SJSA1 (cell line): ENCODE measurements at places on chromosomes 1 and 21. TPM values are rescaled to one million over a fixed set of nuclear protein-coding genes. Genes with fewer than 3 reads are reported as not detected.

The MRPS14 gene
- total RNA-seq = 28.9 and 33.6 TPM in 2 replicates

The MACF1 gene
- total RNA-seq = 147 and 211 TPM in 2 replicates

The FH gene
- 80.6 and 87.9 TPM in 2 replicates for total RNA-seq

The CA6 gene
- total RNA-seq = not detected in 2 replicates

The CD1E gene
- total RNA-seq = not detected in 2 replicates

The DCST1 gene
- not detected in 2 replicates for total RNA-seq

The SNRNP40 gene
- 80.0 and 139 TPM in 2 replicates for total RNA-seq

The DPT gene
- not detected in 2 replicates for total RNA-seq

The LEMD1 gene
- total RNA-seq = not detected in 2 replicates

The S100A16 gene
- total RNA-seq = 38.8 and 39.8 TPM in 2 replicates

The ZBTB21 gene
- 7.1 and 11.4 TPM in 2 replicates for total RNA-seq

The SSBP3 gene
- total RNA-seq = 27.0 and 56.0 TPM in 2 replicates

The CELA2B gene
- total RNA-seq = not detected in 2 replicates

- DNase-seq = no peak
Measured at GRCh38 chr1:14538335-14538734, 60.1 kb upstream of the KAZN start.

- DNase-seq = no peak
Measured at GRCh38 chr21:46385846-46386733, 62.1 kb downstream of the PCNT start.

DNA sequence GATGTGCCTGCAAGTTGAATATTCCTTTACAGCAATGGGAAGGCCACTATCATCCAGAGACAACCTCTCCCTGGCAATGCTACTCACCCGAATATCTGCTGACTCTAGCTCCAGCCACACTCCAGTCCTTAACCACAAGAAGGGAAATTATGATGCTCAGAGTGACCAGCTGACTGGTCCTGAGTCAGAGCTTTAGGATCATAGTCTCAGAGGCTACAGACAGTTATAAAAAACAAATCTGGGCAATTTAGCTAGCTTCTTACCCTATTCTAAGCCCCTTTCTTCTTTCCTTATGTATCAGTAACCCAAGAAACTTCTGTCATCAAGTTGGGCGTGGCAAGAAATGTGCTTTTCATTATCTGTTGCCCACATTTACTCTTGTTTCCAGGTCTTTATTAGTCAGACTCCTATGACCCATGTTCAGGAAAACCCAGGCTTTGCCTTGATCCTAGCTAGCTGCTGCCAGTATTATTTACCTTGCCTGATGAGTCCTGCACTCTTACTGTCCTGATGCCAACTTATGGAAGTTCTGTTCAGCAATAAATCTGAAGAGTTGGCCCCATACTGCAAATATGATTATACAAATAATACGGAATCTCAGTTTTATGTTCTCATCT lies 207.0 kb downstream of the TTLL7 start:
- no peak for DNase-seq

- no peak for DNase-seq
Measured at GRCh38 chr1:39087435-39087834, 61.3 kb downstream of the NDUFS5 start.

DNA sequence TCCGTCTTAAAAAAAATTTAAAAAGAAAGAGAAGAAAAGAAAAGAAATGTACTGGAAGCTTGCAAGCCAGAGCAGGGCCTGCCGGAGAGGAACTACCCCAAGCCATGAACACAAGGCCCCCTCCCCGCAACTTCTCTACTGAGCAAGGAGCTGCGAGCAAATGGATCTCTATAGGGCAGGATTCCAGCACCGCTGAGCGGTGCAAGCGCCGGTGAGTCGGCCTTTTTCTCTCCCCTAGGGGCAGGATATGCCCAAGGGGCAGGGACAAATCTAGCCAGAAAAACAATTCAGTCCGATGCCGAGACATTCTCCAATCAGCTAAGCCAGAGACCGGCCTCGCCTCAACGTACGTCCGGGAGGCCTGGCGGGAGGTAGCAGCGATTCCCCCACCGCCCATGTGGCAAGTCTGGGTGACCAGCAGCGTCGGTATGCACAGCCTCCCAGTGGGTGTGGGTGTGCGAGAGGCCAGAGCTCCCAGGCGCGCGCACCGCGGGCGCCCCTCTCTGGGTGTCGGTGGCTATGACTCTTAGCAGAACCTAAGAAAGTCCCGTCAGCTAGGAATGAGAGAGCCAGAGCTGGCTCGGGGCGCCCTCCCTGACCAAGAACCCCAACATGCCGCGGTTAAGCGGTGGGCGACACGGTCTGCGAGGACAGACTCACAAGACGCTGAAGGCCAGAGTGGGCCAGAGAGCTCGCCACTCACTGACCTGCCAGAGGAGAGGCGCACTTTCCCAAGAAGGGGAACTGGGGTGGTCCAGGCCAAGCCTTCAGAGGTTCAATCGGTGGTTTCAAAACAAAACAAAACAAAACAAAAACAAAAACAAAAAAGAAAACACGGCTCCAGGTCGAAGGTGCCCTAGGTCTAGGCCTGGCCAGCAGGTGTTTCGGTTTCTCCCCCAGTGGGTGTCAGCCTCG lies 1.9 kb downstream of the CSMD2 start:
- DNase-seq = peak; percentile 78

- DNase-seq = no peak
Measured at GRCh38 chr1:75986478-75986877, 54.3 kb upstream of the ASB17 start.

- no peak for DNase-seq
Measured at GRCh38 chr1:244080343-244080929, 29.4 kb downstream of the ZBTB18 start.

DNA sequence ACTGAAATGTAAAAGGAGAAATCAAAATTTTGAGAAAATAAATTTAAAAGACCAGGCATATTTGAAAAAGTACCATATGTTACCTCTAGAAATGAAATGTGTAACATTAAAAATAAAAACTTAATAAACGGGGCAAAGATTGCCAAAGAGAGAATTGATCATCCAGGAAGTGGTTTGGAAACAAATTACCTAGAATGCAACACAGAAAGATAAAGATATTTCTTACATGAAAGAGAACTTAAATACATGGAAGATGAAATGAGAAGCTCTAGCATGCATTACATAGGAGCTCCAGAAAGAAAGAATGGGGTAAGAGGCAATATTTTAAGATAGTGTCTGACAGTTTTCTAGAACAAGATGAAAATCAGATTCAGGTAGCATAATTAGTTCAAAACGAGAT lies 235.9 kb upstream of the IRF2BP2 start:
- DNase-seq = no peak

DNA sequence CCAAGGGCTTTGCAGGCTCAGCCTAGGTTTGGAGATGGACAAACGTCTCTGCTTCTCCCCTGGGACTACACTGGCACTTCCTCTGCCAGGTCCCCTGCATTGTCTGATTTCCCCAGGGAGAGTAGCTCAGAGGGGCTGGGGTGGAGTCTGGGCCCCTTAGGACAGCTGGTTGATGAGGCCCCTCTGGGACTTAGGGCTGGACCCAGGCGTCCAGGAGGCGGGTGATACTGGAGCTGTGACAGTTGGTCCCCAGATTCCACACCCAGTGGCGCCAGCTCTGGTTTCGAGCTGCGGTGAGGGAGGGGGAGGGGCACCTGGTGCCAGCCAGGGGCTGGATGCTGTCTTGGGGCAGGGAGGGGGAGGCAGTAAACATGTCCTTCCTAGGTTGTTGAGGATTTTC lies 7.4 kb upstream of the MEX3A start:
- no peak for DNase-seq

DNA sequence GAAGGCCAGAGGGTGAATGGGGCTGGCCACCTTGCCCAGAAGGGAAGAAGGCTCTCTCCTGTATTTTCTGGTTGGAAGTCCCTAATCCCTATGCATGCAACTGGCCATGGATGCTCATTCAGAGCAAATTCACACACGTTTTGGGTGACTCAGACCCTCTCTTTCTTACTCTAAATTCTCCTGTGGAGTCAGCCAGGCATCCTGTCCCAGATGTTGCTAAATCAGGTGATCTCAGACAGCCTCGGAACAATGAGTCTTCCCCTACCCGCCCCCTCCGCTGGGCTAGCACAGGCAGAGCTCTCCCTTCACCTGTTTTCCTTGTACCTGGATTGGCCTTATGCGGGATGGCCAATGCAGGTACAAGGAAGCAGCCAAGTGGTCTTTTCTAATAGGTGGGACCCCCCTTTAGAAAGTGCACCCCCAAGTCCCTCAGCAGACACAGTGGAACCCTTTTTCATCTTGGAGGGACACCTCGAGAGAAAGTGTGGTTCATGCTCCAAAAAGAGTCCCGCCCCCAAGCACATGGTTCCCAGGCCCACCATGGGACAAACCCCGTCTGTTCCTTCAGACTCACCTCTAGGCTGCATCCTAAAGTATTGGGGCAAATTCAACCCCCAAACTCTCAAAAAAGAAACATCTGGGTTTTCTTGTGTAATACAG lies 8.6 kb downstream of the S100A6 start:
- no peak for DNase-seq

- no peak for DNase-seq
Measured at GRCh38 chr1:169295846-169296245, 71.8 kb downstream of the NME7 start.

GRCh38 chr1:1562556-1563195 lies 12.0 kb downstream of the SSU72 start:
- DNase-seq = no peak

DNA sequence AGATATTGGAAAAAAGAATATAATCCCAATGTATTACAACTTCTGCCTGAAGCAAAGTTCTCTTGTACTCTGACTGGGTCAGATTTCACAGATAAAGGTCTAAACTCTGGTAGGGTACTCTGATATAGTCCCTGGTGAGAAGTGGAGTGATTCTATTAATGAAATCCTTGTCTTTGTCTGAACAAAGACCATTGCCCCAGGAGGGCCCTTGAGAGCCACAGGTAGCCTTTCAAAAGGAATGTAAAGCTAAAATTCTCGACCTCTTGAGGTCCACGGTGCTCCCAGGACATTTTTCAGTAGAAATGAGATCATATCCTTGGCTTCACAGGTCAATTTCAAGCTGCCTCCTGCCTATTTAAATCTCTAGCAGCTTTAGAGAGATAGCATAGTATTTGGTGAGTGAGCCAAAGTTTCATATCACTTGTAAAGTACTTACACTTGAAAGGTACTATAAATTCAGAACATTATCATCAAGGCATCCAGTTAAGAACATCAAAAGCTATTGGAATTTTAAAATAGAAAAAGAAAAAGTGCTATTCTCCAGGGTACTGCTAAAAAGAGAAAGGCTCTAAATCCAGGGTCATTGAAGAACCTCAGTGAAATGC lies 10.1 kb downstream of the TNNI3K start:
- DNase-seq = no peak

DNA sequence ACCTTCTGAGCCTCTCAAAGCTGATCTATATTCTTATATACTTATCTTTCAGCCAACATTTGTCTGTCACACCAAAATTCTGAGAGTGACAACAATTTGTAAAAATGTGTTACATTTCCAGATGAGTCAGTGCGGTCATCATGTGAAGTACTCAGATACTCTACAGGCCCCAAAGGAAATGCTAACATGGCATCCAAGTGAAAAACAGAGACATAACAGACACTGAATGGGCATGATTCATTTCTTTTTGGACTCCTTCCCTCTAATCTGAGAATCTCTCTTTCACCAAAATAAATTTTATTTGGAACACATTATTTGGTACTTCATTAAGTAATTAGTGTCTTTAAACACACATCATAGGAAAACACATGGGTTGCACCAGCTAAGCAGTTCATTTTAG lies 96.6 kb downstream of the SLC44A5 start:
- DNase-seq = no peak

DNA sequence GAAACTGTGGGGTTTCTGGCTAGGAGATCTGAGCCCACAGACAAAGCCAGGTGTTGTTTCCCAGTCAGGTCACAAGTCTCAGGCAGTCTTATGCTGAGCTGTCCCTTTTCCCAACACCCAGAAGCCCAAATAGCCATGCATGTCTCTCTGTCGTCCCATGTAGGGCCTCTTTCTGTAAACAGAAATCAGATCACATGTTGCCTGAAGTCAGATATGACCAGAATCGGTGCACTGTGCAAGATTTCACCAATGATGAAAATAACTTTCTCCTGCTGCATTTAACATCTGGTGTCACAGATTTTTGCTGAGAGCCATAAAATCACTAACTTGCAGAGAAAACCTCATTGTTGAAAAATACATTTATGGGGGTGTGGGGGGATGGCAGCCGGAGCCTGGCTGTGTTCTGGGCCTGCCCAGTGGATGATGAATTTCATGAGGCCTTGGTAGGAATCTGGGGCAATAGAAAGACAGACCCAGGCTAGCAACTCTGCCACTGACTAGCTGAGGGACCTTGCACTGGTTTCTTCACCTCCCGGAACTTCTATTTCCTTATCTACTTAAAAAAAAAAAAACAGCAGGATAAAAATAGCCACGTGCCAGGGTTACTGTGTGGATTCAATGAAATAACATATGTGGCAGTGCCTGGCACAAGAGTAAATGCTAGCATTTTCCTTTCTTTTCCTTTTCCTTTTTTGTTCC lies 158.8 kb upstream of the NFIA start:
- no peak for DNase-seq

DNA sequence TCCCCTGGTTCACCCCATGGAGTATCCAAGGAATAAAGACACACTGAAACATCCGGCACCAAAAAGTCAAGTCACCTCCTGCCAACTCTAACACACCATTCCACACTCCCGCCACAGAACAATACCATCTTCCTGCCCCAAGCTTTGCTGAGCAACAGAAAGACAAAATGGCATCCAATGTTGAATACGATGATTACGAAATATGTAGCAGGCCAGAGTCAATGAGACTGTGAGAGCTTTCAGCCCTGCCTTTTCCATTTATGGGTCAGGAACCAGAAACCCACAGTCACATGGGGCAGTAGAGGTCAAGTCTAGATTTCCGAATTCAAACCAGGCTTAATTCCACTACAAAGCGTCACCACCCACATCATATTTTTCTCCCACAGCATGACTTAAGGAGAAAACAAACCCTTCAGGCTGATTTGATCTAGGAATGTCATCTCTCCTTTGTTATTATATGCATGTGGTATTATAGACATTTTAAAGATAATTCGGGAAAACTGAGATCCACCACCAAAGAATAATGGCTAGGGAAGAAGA lies 249.8 kb downstream of the SETD4 start:
- no peak for DNase-seq

DNA sequence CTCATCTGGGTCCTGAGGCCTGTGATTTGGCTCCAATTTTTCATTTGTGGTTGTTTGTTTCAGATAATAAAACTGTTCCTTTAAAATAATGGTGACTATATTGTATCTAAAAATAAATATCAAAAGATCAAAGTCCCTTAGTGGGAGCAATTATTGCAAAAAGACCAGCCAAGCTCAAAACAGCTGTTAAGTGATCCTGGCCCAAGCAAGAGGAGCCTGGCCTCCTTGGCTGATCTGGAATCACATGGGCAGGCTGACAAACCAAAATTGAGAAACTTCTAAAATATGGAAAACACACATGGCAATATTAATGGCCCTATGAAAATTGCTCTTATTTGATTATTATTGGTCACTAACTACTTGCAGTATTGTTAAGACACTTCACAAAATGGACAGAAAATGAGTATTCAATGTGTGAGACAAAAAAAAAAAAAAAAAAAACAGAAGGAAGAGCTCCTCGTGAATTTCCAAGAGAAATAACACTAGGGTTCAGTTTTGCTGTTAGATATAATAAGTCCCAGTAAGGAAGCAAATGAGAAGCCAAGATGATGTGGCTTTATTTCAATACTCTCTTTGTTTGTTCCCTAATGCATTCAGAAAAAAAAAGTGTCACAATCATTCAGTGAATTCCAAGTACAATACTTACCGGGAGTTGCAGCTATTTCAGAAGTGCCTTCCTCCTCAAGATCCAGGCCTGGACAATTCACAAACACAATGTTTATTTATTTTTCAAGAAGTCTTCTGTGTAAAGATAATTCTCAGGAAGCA lies 105.1 kb downstream of the SEC16B start:
- DNase-seq = no peak

GRCh38 chr1:151967091-151967490 lies 26.6 kb downstream of the S100A10 start:
- no peak for DNase-seq
